Melanocyte of skin (primary cell): ENCODE measurements at places on chromosomes 6 and 20. TPM values are rescaled to one million over a fixed set of nuclear protein-coding genes. Genes with fewer than 3 reads are reported as not detected.

The SNX21 gene
- total RNA-seq = 22.2 and 25.6 TPM in 2 replicates

The WFDC10B gene
- not detected in 2 replicates for total RNA-seq

The TFAP2D gene
- not detected in 2 replicates for total RNA-seq

The ZC3H12D gene
- total RNA-seq = under 0.01 TPM in 1 of 2 replicates, not detected in the other

The CNR1 gene
- total RNA-seq = 0.15 and 0.67 TPM in 2 replicates

The DUSP15 gene
- 0.67 and 2.5 TPM in 2 replicates for total RNA-seq

The TSHZ2 gene
- not detected in 2 replicates for total RNA-seq

The SNAP91 gene
- total RNA-seq = not detected in 2 replicates

The GSS gene
- total RNA-seq = 76.2 and 78.6 TPM in 2 replicates

The BTBD3 gene
- 25.5 and 34.5 TPM in 2 replicates for total RNA-seq

The MOCS1 gene
- total RNA-seq = 13.7 and 15.7 TPM in 2 replicates
